ENCODE measurements at places on chromosomes 7 and 10.
A peak's percentile ranks its signal among the peaks of the same experiment; 100 is the strongest.

DNA sequence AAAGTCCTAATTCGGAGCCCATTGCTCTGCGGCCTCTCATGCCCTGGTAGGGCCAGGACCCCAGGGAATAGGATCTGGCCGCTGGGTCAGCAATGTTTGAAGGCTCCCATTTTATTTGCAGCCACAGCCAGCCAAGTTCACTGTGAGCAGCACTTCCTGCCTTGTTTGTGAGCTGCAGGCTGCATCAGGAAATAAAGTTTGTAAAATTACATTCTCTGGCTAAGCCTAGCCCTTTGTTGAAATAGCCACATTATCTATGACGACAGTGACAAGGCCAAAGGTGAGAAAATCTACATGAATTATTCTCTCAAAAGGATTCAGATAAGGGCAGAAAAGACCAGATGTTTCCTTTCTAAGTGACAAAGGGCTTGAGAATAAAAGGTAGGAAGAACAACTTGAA lies 23.7 kb upstream of the ITGB1 start:
- DNase-seq, result peak; percentile 58

DNA sequence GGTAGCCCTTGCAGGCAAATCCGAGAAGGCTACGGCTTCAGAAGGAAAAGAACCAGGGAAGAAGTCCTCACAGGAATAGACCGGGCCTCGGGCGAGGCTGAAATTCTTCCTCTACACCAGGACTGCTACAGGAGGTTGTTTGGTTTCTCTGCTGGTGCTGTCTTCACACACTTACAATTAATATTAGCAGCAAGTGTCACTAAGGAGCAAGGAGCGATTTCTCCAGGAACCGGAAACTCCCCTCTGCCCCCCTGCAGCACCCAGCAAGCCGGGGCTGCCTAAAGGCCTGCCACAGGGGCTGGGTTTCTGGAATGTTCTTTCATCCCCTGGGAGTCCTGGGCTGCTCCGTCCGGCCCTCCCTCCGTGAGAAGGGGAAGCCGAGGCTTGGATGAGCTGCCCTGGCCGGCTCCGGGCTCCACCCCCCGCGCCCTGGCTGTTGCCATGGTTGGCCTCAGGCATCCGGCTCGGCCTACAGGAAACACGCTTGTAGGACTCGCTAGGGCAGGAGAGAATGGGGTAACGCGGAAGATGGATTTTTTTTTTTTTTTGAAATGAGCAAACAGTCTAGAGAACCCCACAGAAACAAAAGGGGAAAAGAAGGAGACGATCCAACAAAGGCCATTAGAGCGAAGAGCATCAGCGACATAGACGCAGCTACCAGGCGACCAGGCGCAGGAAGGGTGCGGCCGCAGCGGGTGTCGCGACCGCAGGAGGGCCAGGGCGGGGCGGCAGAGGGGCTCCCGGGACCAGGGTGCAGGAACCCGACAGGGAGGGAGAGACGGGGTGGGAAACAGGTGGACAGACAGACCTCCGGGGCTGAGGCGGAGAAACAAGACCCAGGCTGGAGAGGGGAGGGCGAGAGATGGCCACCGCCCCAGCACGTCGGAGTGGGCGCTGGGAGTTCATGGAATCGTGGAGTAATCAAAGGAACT lies 33.0 kb downstream of the EN2 start:
- DNase-seq, result no peak

DNA sequence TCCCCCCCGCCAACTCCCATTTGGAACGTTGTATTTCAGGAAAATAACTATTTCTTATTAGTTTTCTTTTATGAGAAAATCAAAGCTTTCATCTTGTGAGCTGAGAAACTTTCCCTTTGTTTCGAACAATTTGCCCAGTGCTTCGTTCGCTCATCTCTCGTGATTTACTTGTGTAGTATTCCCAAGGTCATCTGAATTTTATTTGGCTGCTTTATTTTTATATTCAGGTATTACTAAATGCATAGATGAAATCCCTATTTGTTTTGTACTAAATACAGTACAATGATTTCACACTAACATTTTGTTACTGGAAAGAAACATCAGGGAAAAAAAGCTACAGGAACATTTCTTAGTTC lies 12.0 kb upstream of the EBLN1 start:
- peak; percentile 24 for DNase-seq

GRCh38 chr10:49632406-49633317 lies 18.8 kb downstream of the CHAT start:
- DNase-seq, result no peak

- DNase-seq, result no peak
Measured at GRCh38 chr7:144820552-144820951, 15.3 kb downstream of the TPK1 start.

- no peak for DNase-seq
Measured at GRCh38 chr10:23543691-23544380, 105.0 kb downstream of the OTUD1 start.

DNA sequence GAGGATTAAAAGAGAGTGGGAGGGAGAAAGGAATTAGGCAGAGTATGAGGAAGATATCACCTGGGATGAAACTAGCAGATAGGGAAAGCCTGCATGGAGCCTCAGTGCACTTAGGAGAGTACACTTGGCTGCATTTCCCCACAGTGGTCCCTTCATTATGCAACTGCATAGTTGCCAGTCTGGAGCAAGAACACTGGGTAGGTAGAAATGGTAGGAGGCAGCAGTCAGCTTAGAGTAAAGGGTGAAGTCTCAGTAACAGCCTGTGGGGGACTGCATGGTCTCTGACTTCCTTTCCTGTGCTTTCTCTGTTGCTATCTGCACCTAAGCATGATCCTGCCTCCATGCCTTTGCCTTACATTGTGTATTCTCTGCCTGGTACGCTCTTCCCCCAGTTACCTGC lies 14.0 kb upstream of the PCGF5 start:
- DNase-seq, result no peak

GRCh38 chr7:38322461-38322860 lies 49.0 kb upstream of the TARP start:
- DNase-seq, result no peak

- no peak for DNase-seq
Measured at GRCh38 chr7:50212016-50212325, 92.5 kb upstream of the IKZF1 start.

GRCh38 chr7:150448789-150449147 lies 1.7 kb upstream of the GIMAP8 start:
- peak; percentile 59 for DNase-seq

DNA sequence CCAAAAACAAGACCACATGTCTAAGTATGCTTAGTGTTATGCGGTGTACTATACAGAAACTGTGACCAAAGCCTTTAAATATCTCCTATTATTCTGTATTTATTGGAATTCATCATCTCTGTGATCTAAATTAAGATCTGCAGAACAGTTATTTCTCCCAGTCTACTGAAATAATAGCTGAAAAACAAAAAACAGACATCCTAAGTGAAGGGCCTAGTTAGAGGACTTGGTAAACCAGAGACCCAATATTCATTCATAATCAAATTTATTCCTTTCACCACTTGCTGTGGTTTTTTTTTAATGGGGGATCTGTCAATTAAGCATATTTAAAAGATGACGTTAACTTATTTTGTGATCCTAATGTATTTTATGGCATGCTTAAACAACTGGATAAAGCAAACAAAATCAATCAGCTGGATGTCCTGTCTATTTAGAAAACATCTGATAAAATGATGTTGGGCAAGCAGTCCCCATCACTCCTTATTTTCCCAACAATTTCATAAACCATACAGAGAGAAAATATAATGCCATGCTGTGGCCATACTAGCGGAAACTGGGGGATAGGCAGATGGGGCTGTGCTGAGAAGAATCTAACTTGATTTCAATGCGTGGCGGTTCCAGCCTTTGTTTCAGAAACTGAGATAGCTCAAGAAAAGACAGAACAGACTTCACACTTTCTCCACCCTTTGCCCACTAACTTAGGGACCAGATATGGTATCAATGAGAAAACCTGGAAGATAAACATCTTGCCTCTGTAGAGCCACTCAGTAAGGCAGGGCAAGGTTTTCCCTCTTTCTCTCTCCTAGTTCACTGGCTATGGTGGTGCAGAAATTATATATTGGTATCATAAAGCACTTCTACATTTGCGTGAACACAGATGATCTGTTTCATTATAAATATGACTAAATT lies 32.9 kb downstream of the ICA1 start:
- no peak for DNase-seq

GRCh38 chr10:103564116-103564501 lies 70.6 kb downstream of the NEURL1 start:
- DNase-seq, result no peak

DNA sequence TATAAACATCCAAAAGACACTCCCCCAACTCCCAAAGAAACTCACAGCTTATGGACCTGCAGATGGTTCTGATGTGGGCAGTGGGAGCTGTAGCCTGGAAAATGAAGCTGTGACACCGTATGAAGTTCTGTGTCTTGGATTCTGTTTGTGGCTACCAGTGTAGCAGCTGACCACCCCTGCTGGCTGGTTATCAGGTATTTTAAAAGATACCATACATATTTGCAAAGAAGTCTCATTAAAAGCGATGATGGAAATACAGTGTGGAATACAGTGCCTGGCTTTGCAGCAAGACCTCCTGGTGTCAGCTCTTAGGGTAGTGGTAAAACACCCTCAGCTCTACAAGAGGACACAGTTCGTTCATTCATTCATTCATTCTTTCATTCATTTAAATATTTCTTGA lies 194.3 kb upstream of the PRKCQ start:
- DNase-seq, result no peak

GRCh38 chr7:107267138-107267537 lies 98.3 kb downstream of the HBP1 start:
- DNase-seq, result no peak

DNA sequence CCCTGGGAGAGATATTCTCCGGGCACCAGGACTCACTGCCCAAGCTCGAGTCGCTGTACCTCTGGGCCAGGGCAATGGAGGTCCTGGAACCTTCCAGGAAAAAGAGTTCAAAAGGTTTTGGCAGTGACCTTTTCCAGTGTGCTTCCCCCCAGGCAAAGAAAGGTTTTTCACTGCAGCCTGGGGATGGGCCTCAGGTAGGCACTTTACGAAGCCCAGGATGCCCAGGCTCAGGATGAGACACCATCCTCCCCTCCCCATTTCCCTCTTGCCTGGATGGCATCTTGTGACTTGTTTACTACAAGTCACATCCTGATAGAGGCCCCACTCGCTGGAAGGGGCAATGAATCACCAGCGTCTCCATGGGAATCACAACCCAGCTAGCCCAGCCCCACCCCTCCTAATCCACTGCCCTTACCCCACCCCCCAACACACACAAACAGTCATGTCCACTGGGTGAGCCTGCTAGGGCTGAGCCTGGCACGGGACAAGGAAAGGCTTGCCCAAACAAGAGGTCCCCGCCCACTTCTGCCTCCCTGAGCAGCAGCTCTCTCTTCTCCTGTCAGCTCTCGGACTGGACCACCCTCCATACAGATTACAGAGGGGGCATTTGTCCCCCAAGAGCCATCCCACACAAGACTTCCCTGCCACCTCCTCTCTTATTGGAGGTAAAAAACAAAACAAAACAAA lies 93.8 kb upstream of the SMNDC1 start:
- DNase-seq, result peak; percentile 90

DNA sequence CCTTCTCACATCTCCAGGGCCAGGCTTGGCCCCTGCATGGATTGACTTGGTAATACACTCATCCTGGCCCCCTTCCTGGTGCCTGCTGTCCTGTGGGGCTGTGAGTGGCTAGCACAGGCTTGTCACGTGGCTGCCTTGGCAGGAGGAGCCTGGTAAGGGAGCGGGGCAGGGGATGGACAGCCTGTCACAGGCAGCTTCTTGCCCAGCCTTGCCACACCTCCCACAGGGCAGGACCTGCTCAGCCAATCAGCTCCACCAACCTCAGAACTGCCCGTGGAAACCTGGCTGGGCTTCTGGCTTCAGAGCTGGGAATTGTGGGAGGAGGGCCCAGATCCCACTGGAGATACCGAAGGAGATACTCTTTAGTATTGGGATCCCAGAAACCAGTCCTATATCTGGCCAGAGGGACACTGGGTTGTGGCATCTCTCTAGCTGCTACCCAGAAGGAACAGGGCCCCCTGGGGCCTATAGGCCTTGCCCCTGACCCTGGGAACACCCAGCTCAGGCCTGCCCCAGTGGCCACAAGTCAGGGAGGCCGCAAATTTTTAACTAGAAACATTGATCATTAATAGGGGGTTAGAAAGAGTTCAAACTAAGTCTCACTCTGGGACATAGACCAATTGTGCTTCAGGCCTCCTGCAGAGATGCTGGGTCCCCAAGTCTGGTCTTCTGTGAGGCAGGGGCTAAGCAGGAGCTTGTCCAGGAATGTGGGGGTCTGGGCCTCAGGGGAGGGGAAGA lies at the start of gene HOGA1:
Gene HOGA1 (plus strand): TSS at position 330 of the 738 bp plus-strand sequence. CDS start 315 bp downstream, at position 645.
- DNase-seq, result peak; percentile 73

GRCh38 chr7:2355705-2356008 lies 1.0 kb downstream of the EIF3B start:
- DNase-seq, result no peak

- DNase-seq, result peak; percentile 35
Measured at GRCh38 chr7:30143748-30144251, 9.0 kb downstream of the MTURN start.

GRCh38 chr7:98728555-98728954 lies 111.5 kb downstream of the NPTX2 start:
- no peak for DNase-seq

GRCh38 chr10:95178797-95179196 lies 15.2 kb upstream of the ACSM6 start:
- DNase-seq, result no peak

DNA sequence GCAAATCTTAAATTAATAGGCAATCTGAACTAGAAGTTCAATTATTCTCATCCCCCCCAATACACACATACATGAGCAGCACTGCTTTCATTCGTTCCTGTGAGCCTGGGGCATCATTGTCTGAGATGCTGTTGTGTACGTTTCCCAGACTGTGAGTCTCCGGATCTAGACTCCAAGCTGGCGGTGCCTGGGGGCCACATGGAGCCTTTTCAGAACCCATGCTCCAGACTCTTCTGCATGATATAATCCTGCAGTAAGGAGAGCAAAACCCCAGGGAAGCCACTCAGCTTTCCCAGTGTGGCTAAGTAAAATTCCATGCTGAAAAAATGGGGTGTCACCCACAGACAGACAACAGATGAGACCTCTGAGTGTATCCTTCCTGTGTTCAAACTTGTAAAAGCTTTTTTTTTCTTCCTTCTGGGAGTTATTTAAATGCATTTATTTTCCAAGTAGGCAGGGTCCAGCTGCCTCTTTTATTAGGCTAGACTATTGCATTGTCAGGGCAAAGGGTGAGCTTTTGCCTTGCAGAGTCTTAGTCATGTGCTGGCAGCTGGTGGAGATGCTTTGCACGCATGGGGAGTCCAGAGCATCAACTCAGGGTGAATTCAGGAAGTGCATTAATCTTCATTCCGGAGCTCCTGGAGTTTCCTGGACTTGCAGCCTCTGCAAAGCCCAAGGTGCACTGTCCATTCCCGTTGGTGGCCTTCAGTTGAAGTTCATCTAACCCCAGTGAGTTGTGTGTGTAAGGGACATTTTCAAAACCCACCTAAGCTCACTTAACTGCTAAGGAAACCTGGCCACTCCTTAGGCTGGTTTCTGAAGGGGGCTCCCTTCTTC lies 185.7 kb upstream of the ADO start:
- DNase-seq, result peak; percentile 73

- no peak for DNase-seq
Measured at GRCh38 chr7:55589905-55590304, 17.6 kb upstream of the VOPP1 start.

GRCh38 chr10:36455526-36456133 lies 669.8 kb upstream of the ANKRD30A start:
- no peak for DNase-seq

GRCh38 chr10:122515588-122516231 lies 44.8 kb upstream of the DMBT1 start:
- DNase-seq, result peak; percentile 67

GRCh38 chr10:88854684-88855083 lies 3.0 kb upstream of the ANKRD22 start:
- no peak for DNase-seq

GRCh38 chr7:116172353-116172752 lies 38.0 kb upstream of the TES start:
- no peak for DNase-seq
